Stimulated activated CD8-positive, alpha-beta memory T cell treated with anti-CD3 and anti-CD28 coated beads, Interleukin-7, amount 100 ng/mL, for 1 hour (primary cell): ENCODE measurements at places on chromosomes 1 and 21.
A peak's percentile ranks its signal among the peaks of the same experiment; 100 is the strongest.

DNA sequence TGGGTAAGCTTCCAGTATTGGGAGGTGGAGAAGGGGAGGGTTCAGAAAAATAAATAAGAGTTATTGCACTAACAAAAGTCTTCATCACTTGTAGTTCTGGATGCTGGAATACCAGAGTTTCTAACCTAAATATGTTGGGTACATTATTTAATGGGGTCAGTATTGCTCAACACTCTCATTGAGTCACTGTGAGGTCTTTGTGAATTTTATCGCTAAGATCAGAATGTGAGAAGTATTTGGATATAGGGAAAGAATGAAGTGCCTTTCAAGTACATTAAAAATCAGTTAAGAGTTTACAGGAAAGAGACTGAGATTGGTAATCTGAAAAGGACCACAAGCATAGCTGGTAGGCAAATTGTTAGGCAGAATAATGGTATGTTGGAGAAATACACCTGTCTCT lies 8.8 kb downstream of the SNRPE start:
- DNase-seq = no peak

DNA sequence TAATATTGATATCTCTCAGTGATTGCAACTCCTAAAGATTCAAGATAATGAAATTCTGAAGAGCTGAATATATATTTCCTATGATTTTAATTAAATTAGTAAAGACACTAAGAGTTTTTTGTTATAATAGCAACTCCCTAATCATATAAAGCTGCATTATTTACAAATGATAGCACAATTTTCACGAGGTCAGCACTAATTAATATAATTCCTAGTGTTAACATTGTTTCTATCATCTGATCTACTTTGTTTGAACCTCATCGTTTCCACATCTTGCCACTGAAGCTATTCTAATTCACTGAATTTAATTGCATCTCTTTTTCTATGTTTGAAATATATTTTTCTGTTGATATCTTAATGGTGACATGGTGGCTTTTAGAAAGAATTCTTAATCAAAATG lies 279.1 kb upstream of the ADGRL4 start:
- DNase-seq = no peak

DNA sequence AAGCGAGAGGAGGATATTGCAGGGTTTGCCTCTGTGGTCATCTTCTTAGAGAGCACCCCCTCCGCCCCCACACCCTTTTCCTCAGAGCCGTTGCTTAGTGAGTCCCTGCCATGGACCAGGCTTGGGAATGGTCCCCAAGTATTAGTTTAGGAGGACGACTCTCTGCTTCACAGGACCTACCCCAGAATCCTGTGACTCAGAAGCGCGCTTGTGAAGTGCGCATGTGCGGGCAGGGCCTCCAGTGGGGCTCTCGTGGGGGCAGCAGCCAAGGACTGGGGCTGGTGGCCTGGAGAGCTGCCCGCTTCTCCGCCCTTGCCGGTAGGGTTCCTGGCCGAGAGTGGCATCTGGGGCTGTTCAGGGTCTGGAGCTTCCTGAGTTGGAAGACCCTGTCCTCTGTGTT lies 37.3 kb upstream of the HMGN1 start:
- DNase-seq = no peak

DNA sequence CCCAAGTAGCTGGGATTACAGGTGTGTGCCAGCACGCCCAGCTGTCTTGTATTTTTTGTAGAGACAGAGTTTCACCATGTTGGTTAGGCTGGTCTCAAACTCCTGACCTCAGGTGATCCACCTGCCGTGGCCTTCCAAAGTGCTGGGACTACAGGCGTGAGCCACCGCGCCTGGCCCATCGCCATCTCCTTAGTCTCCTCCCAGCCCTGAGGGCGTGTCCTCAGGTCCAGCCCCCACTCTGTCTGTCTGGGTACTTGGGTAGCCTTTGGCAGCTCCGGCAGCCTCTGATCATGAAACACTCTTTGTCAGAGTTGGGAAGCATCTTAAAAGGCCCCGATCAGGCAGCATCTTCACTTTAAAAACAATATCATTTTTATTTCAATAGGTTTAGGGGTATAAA lies 90.3 kb upstream of the DISP3 start:
- DNase-seq = no peak

DNA sequence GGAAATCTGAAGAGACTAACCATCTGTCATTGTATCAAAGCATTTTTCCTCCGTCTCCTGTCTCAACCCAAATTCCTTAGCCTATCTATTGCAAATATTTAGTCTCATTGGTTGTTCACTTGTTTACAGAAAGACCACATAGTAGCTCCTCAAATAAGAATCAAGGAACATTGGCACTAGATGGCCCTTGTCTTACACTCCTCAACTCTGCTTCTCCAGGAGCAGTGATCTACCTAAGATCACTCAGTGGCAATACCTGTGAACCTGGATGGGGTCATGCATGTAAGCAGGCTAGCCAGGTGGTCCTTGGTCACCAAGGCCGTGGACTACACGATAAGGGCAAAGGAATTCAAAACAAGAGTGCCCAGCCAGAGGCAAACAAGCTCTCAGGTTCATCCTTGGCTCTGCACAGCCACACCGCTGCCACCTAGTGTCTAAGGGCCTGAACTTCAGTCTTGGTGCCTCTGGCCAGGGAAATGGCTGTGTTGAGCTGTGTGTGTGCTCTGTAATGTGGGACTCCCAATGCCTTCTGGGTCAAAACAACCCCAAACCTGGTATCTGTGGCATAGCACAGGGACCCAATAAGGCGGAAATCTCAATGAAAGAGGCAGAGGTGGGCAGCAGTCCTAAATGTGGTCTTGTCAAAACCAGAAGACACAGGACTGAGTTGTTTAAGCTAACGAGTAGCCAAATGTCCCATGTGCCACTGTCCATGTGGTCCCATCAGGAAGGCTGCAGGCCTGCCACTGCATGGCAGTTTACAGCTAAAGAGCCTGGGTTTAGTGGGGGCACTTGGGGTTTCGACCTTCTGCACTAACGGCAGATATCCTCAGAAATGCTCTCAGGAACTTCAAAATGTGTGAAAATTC lies 54.5 kb downstream of the GPR161 start:
- DNase-seq = peak; percentile 29

GRCh38 chr1:62230718-62231117 lies 36.1 kb downstream of the L1TD1 start:
- no peak for DNase-seq

GRCh38 chr1:84892705-84893618 lies at the start of gene LPAR3:
Gene LPAR3 (minus strand): TSS chr1:84893206. CDS start chr1:84866120, 27,086 bp downstream.
- no peak for DNase-seq
